ENCODE measurements at places on chromosomes 7 and 10.

- no peak for DNase-seq
Measured at GRCh38 chr10:79113827-79114226, 45.1 kb downstream of the ZMIZ1 start.

DNA sequence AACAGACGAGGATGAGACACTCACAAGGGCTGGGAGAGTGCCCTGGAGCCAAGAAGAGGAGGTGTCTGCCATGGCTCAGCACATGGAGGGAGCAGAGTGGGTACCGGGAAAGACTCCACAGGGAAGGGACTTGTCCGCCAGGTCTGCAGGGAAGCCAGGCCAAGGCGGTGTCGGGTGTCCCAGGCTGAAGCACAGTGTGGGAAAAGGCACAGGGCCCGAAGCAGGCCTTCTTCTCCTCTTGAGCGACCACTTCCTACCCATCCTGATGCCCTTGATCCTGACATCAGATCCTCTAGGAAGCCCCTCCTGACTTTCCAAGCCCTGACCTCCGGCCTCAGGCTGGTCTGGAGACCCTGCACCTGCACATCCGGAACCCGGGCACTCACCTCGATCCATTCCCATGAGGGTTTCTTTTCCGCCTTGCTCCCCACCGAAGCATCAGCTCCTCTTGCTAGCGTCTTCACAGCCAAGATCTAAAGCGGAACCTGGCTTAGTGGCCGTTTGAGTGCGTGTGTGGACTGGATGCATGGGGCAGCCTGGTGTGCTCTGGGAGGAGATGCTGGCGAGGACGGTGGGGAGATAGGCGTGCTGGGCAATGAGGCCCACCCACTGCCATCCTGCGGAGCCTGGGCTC, 8.5 kb downstream of the CALML3 start:
- DNase-seq = no peak

DNA sequence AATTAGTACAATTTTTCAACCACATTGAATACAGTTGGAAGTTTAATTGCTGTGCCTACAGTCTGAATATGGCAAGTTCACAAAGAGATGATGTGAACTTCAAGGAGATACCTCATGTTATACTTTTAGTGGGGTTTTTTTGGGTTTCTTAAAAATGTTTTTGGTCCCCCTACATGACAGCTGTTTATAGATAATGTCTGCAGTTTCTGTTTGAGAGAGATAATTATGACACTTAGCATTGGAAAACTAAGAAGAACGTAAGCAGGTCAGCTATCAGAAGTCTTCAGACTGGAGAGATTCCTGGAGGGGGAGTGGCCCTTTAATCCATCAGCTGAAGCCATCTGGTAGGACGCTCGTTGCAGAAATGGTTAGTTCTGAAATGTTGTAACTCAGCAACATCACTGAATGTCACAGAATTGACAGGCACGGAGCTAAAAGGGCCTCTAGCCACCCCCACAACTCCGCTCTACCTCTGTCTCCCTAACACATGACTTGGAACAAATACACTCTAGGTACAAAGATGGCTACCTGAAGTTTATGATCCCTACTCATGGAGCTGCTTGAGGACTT, 29.0 kb downstream of the TIMM23 start:
- DNase-seq = no peak

- no peak for DNase-seq
Measured at GRCh38 chr10:35794703-35795102, 152.6 kb upstream of the FZD8 start.

DNA sequence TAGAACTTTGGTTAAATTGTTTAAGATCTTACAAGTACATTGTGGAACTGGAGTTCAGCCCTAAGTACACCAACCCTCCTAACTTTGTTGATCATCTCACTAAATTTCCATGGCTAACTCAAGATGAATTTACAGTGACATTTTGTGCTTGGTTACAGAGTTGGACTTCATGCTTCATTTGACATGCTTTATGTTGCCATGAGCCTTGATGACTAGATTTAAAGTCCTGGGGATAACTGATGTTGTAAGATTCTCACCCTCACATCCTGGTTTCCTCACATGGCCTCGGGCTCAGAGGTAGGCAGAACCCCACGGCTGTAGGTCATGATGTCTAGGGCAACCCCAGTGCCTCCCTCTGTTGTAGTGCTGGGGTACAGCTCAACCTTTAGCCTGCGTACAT, 397.2 kb upstream of the IGFBP3 start:
- DNase-seq = no peak

DNA sequence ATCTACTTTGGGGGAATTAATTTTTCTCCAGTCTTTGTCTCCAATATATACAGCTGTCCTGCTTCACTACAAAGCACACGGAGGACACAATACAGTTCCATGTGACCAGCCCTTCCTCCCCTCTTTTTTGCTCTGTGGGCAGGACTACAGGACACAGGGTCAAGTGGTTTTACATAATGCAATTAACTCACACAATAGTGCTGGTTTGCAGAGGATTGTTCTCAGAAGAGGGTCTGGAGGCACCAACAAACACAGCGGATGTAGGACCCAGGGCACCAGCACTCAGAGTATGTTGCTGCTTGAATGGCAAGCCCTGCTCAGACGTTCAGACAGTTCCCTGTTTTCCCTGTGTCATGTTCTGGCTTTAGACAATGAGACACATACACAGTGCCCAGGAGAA, 52.0 kb upstream of the NPTX2 start:
- DNase-seq = no peak

GRCh38 chr7:52584041-52584440, 451.4 kb upstream of the POM121L12 start:
- DNase-seq = no peak

GRCh38 chr10:69969977-69970376, 82.7 kb upstream of the MACROH2A2 start:
- DNase-seq = no peak

- no peak for DNase-seq
Measured at GRCh38 chr7:22729180-22729825, 2.3 kb downstream of the IL6 start.

GRCh38 chr7:133846203-133846945, 280.8 kb upstream of the LRGUK start:
- DNase-seq = no peak

DNA sequence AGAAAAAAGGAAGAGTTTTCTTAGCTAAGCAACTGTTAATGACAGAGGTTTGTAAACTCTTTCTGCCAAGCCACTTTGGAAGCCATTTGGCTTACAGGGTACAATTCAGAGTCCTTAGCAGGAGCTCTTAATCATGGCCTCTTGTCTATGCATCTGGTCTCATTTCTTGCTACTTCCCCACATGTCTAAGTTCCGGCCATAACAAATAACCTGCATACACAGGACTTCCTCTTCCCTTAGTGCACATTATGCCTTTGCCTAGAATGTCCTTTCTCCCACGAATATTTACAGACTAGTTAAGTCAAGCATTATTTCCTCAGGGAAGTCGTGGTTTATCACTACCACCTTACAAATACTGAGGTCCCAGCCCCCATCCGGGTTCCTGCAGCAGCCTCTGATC, 8.6 kb upstream of the UPF2 start:
- no peak for DNase-seq

GRCh38 chr10:19816411-19817230, at the start of gene PLXDC2:
Gene PLXDC2 (plus strand): TSS chr10:19816432.
- no peak for DNase-seq

DNA sequence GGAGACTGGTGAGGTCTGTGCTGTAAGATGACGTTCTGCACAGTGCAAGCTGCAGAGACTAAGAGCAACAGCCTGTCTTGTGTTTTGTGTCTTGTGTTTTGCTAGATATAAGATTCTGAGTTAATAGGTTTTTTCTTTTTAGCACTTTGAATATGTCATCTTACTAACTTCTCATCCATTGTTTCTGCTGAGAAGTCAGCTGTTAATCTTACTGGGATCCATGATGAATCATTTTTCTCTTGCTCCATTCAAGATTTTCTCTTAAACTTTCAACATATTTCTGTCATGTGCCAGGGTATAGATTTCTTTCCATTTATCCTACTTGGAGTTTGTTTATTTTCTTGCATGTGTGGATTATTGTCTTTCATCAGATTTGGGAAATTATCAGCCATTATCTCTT, 290.3 kb downstream of the CELF2 start:
- DNase-seq = no peak

DNA sequence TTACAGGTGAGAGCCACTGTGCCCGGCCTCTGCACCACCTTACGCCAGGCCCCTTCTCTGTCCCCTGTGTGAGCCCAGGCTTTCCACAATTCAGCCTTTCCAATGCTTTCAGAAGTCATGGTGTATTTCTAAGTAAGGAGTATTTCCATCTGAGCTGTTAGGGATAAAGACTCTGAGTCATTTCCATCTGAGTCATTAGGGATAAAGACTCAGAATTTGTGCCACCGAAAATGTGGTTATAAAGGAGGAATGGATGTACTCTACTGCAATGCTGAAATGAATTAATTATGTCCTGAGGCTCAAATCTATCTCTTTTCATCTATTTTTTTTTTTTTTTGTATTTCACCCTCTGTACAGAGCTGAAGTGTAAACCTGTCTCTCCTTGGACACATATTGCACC, 84.0 kb downstream of the GATA3 start:
- DNase-seq = no peak

DNA sequence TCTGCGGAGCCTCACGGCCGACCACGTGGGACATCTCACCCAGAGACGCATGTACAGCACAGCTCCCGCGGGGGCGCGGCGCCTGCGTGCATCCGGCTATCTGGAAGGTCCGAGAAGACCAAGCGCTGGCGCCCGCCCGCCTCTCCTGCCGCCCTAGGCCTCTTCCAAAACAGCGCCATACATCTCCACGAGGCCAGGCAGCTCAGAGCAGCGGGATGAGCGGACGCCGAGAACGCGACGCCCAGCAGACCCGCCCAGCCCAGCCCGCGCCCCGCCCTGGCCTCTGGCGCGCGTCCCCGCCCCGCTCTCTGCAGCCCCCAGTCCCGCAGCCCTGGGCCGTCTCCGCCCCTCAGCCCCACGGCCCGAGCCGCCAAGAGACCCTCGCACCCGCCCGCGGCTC, 20.3 kb upstream of the LANCL2 start:
- DNase-seq = no peak

DNA sequence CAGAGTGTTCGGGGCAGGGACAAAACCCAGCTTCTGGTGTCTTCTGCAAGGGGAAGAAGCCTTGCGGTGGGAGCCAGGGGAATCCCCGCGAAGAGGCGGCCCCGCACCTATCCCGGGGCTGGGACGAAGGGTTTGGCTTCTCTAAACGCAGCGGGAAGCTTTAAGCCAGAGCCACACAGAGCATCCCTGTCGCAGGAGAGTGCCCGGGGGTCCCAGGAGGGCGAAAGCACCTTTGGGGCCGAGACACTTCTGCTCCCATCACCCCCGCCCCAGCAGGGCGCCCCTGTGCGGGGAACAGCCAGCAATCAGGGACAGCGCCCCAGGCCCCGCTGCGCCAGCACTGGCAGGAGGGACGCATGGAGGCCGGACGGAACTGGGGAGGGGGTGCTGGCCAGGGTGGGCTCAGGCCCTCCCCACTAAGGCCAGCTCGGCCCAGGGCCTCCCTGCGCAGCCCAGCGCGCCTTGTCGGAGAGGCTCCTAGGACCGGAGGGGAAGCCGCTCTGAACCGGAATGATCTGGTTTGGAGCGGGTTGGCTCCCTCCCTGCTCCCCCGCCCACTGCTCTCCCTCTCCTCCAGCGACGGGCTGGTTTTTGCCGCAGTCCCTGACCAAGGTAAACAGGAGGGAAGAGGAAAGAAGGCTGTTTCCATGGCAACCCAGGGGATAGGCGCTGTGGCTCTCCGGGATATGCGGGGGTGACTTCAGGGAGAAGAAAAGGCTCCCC, 63.9 kb downstream of the TMEM209 start:
- no peak for DNase-seq

- DNase-seq = no peak
Measured at GRCh38 chr10:49151025-49151445, 17.2 kb upstream of the FAM170B start.

DNA sequence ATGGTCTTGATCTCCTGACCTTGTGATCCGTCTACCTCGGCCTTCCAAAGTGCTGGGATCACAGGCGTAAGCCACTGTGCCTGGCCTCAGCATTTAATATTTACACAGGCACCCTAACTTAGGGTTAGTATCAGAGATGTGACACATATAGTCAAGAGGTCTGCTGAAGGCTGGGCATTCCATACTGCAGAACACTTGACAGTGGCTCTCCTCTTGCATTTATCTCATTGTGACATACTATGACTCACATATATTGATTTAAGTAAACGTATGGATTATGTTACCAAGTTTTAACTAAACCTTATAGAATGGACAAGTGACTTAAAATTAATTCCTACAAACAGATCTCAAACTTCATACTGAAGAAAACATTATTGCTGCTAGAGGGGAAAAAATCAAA, 36.6 kb downstream of the BRAF start:
- no peak for DNase-seq

DNA sequence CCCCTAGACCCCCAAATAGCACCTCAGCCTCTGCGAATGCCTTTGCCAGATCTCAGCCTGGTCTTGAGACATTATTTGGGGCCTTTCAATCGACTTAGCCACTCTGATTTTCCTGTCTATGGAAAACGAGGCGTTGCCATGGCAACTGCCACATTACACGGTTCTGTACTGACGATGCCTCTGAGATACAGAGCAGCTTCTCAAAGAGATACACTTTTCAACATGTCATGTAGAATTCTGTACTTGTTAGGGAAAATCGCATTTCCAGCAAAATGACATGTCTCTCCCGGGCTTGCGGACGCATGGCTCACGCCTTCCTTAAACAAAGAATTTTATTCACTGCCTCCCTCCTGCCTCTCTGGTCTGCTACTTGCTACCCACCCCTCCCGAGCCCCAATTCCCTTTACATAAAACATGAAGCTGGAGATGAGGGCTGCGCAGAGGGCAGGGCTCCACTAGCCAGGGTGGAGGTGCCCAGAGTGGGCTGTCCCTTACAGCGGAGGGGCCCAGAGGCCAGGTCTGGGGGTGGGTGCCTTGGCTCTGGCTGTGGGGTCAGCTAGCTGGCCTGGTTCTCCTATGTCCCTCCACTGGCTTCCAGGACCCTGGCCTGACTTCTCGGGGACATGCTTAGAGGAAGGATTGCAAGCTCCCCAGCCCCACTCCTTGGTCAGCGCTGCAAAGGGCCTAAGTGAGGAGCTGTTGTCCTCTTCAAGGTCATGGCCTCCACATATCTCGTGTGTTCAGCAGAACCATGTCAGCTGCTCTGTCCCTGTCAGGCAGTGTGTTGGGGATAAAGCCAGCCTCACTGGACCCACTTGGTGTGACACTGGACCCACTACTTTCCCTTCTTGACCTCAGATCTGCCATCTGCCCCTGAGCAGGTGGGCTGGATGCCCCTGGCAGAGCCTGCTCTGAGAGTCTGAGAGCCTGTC, 342.5 kb downstream of the RPS24 start:
- DNase-seq = no peak

- DNase-seq = no peak
Measured at GRCh38 chr7:20307119-20307518, 23.6 kb upstream of the ITGB8 start.

Measured in stimulated activated CD4-positive, alpha-beta T cell treated with anti-CD3 and anti-CD28 coated beads, Interleukin-15, amount 100 ng/mL, for 1 hour (primary cell).